Neuronal stem cell (in vitro differentiated cells): ENCODE measurements at places on chromosomes 3 and 15.
A peak's percentile ranks its signal among the peaks of the same experiment; 100 is the strongest.

GRCh38 chr3:127677541-127678314 is 5.0 kb downstream of the ABTB1 start:
- DNase-seq: no peak

- DNase-seq: no peak
Observed at GRCh38 chr15:32873284-32874114, 155.7 kb downstream of the GREM1 start.

GRCh38 chr3:161576311-161576710 is 79.7 kb downstream of the OTOL1 start:
- DNase-seq: no peak

GRCh38 chr3:27796365-27796875 is 74.3 kb upstream of the EOMES start:
- DNase-seq: no peak

DNA sequence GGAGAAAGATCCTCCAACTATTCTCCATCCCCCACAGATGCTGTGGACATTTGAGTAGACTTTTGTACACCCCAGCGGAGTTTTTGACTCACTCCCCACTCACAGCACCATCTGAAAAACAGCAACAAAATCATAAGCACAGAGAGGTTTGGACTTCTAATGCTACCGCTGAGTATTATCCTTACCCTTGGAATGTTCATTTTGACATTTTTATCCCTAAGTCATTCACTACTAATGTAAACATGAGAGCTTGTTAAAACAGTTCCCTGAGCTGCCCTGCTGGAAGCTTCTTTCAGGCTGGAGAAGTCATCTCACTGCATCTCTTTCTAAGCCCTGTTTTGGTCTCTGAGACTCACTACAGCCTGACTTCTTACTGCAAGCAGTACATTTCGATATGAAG is 1045.9 kb downstream of the MCTP2 start:
- DNase-seq: no peak

GRCh38 chr3:159941038-159942000 is 47.3 kb upstream of the IL12A start:
- DNase-seq: no peak

DNA sequence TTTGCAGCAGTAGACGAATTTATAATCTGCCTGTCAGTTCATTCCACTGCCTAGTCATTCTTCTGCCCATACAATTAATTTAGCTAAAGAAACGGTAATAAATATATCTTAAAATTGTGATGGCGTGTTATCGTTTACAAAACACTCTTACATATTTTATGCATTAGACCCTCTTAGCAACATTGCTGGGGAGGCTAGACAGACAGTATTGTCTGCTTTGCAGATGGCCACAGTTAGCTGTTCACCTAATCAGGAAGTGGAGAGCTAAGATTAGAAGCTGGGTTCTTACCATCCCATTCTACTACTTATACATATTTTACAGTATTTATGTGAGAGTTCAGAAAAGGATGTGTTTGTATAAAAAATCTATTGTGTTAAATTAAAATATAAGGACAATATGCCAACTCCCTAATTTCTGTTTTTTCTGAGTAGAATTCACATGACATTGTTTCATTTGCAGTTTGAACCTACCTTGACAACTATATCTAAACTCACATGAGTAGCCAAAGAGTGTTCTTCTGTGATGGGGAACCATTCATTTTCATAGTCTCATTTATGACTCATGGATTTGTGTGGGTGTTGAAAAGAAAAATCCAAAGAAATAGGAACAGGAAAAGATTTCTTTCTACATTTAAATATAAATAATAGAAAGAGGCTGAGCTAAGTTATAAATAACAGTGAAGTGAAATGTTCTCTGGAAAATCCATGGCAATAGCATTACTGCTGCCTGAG is 41.7 kb upstream of the C3orf80 start:
- no peak for DNase-seq

- DNase-seq: no peak
Observed at GRCh38 chr3:51942603-51943450, 664 bp downstream of the PARP3 start.

GRCh38 chr3:135007607-135008006 is 212.5 kb downstream of the EPHB1 start:
- DNase-seq: no peak

DNA sequence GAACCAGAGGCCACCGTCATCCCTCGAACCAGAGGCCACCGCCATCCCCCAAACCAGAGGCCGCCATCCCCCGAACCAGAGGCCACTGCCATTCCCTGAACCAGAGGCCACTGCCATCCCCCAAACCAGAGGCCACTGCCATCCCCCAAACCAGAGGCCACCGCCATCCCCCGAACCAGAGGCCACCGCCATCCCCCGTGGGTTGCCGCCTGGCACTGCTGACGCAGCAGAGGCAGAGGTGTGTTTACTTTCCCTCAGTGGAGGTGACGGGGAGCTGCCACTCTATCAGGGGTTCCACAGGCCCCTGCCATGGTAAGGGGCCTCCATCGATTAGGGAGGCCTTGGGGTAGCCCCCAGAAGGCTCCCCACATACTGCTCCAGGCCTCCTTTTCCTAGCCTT is 1.5 kb downstream of the IQSEC1 start:
- no peak for DNase-seq

- no peak for DNase-seq
Observed at GRCh38 chr3:71488391-71488809, 95.1 kb downstream of the FOXP1 start.

- no peak for DNase-seq
Observed at GRCh38 chr15:36591536-36592411, 12.3 kb downstream of the CDIN1 start.

DNA sequence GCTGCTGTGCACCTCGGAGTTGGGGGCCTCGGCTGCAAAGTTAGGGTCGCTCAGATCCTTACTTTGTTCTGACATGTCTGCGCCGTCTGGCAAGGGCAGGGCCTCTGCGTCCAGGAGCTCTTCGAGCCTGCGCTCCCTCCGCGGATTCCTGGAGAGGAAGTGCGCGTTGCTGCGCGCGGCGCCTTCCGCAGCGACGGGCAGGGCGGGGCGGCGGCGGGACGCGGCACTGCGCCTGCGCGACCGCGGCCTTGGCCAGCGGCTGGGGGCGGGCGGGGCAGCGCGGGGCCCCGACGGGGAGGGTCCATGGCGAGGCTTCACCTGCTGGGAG is at the start of gene NDN:
NDN (minus strand) TSS at position 163 of the 328 bp plus-strand sequence; CDS start at position 75, 88 bp downstream.
- DNase-seq: peak; percentile 57

DNA sequence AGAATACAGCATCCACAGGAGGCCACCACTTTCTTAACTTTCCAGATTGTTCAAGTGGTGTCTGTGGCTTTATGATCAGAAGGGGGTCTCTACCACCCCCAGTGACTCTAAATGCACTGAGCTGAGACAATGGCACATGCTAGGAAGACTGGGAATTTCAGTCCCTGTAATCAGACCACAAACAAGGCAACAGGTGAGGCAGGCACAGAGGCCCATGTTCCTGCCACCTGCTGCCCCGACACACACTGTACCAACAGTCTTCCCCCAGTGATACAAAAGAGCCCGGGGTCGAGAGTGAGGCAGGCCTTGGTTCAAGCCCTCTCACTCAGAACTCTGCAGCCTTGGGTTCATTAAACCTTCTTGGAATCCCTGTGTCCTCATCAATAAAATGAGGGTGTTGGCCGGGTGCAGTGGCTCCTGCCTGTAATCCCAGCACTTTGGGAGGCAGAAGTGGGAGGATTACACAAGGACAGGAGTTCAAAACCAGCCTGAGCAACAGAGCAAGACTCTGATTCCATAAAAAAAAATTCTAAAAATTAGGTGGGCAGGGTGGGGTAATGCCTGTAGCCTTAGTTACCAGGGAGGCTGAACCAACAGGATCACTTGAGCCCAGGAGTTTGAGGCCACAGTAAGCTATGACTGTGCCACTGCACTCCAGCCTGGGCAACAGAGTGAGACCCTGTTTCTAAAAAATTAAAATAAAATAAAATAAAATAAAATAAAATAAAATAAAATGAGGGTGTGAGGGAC is 55.8 kb downstream of the ADCY5 start:
- DNase-seq: no peak
